ENCODE measurements at places on chromosomes 1 and 21.
A peak's percentile ranks its signal among the peaks of the same experiment; 100 is the strongest.

DNA sequence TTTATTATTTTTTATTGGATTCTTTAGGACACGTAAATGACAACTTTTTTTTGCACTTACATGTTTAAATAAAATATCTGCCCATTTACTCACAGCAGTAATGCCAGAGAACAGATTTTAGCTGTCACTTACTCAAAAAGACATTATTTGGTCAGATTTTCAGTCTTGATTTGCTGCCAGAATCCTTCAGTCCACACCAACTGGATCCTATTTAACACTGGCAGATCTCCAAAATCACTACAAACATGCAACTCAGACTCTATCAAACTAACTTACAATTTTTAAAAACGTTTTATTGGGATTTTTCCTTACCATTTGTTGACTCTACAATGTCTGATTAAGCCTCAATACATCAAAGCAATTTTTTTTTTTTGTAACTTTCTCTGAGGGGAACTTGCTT lies 11.1 kb downstream of the ATP6V1G3 start:
- DNase-seq, result no peak

DNA sequence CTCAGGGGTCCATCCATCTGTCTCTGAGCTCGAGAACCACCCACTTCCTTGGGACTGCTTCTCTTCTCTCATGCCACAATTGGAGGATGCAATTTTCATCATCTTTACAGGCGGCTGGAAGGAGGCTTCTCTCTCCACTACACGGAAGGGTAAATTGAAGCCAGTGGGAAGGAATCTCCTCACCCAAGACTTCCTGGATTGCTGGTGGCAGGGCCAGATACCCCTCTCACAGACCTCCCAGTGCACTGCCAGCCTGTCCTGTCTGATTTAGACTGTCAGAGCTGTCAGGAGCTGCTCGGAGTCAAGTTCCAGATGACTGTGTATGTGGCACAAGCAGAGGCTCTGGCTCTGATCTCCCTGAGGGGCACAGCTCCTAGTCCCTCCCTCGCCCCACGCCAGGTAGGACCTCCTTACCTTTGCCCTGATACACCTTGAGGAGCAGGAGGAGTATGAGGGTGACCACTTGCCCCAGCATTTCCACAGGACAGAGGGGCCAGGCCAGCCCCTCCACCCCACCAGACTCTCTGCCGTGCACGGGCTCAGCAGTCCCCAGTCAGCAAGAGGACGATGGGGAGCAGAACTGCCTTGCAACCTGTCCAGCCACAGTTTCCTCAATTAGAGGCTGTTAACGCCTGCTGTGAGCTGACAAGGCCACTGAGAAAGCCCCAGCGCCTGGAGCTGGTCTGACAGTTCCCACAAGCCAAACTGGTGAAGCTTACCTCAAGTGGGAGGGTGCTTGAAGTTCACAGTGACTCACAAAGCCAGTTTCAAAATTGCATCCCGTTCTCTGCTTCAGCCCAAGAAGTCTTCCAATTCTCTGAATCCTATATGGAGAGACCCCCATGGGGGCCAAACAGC lies at the start of gene CD244:
Gene CD244, minus strand, starts transcription at position 685 of the 858 bp plus-strand sequence. Its CDS starts 210 bp downstream, at position 475.
- no peak for DNase-seq

GRCh38 chr1:179814546-179814838 lies 63.1 kb downstream of the TOR1AIP2 start:
- DNase-seq, result no peak

DNA sequence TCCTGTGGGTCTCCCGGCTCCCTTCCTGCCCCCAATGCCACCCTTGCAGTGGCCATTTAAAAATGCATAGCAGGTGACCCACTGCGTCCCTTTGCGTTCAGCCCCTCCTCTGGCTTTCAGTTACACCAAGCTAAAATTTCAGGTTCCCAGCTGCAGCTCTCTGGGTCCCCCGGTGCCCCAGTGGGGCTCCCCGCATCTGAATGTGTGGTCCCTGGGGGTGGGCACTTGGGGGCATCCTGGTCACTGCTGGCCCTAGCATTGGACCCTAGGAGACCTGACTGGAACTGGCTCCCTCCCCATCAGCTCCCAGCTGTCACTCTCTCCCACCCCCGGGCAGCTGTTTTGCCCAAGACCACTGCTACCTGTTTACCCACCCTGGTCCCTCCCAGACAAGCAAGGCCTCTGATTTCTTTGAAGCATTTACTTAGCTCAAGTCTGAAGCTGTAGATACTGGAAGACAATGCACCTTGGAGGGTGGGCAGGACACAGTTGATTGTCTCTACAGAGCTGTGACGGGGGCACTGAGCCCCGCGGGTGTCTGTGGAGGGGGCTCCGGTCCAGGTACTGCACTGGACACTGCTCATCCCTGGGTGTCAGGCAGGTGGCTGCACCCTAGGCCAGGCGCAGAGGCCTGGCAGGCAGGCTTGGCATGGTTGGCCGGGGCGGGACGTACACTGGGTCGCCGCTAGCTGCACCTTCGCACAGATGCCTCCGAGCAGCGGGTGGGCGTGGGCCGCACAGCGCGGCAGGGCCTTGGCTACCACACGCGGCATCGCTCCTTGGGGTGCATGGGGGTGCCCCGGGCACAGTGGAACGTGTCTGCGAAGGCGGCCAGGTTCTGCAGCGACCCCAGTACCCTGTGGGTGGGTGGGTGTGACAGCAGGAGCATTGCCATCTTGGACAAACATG lies 3.9 kb downstream of the PRXL2B start:
- DNase-seq, result no peak

DNA sequence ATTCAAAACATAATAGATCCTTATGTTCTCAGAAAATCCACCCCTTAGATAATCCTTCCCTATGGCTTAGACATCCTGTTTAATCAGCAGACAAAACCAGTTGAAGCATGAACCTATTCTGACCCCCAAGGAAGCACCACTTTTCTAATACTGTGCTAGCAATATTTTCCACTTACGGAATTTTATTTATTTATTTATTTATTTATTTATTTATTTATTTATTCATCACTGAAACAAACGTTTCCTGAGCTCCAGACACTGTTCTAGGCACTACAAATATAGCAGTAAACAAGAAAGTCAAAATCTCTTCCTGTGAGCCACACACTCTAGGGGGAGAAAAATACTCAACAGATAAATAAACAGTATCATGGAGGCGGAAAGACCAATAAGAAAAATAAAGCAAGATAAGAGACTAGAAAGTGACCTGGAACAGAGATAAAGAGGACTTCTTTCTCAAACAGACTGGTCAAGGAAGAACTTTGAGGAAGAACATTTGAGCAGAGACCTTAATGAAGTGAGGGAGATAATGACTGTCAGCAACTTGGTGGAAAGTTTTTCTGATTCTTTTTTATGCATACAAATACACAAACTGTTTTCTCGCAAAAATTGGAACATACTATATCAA lies 145.5 kb upstream of the POGK start:
- DNase-seq, result no peak

DNA sequence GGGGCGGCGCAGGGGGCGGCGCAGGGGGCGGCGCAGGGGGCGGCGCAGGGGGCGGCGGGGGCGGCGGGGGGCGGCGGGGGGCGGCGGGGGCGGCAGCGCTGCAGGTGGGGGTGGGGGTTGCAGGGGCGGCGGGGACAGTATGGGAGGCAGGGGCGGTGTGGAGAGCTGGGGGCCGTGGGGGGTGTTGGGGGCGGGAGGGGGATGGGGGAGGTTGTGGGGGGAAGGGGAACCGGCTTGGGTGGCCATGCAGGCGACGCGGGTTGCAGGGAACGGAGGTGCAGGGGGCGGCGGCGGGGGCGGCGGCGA lies 13.0 kb upstream of the SLC19A1 start:
- no peak for DNase-seq

DNA sequence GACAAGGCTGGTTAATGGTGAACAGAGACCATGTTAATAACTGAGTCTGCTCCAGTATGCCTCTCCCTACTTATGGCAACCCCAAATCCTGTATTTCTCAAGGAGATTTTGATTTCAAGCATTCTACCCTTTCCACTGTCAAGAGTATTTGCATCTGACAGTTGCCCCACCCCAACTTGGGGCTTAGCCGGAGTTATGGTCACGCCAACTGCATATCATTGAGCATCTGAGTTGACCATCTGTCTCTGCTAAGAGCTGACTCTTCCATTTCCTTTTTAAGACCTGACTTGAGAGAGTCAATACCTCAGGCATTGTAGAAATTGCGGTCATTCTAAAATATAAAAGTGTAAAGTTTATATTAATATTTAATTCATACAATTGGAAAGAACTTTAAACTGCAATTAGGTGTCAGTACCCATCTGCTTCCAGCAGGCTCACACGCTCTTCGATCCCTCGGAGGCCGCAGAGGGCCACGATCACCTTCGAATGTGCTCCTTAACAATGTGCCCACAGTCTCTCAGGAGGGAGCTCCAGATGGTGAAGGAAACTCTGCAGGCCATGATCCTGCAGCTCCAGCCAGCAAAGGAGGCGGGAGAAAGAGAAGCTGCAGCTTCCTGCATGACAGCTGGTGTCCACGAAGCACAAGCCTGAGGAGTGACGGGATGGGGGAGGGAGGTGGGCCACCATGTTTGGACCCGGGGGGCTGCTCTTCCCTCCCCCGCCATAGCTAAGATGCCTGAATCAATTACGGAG lies 409.8 kb downstream of the DISC1 start:
- DNase-seq, result no peak

DNA sequence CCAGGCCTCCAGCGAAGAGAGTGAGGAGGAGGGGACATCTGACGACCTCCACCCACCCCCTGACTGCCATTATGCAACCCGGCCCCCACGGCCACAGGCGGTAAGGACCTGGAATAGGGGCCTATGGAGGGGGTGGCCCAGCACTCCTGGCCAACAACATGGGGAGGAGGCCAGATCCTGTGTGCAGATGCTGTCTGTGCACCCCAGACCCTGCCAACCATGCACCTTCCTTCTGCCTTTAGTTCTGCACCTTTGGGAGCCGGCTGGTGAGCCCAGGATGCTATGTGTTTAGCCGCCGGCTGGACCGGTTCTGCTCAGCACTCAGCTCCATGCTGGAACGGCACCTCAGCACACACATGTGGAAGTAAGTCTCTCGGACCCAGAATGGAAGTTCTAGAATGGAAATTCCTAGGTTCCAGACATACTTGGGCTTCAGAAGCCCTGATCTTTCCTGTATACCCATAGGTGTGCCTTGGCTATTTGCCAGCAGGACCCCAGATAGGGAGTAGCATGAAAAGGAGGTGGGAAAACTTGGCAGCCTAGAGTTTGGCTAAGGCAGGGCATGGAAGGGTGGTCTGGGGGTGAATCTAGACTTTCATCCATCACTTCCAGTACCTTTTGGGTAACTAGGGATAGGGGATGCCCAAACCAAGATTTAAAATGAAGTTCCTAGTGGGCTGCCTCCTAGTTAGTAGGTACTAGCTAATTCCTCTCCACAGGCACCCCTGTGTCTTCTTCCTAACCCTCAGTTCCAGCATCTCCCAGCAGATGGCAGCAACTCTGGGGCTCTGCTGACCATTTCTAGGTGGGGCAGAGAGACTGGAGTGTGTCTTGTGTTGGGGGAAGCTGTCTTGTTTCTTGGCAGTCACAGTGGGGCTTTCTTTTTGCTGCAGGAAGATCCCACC lies 3.6 kb upstream of the CYB561D1 start:
- peak; percentile 44 for DNase-seq

GRCh38 chr1:211036381-211037060 lies 97.4 kb downstream of the KCNH1 start:
- no peak for DNase-seq

DNA sequence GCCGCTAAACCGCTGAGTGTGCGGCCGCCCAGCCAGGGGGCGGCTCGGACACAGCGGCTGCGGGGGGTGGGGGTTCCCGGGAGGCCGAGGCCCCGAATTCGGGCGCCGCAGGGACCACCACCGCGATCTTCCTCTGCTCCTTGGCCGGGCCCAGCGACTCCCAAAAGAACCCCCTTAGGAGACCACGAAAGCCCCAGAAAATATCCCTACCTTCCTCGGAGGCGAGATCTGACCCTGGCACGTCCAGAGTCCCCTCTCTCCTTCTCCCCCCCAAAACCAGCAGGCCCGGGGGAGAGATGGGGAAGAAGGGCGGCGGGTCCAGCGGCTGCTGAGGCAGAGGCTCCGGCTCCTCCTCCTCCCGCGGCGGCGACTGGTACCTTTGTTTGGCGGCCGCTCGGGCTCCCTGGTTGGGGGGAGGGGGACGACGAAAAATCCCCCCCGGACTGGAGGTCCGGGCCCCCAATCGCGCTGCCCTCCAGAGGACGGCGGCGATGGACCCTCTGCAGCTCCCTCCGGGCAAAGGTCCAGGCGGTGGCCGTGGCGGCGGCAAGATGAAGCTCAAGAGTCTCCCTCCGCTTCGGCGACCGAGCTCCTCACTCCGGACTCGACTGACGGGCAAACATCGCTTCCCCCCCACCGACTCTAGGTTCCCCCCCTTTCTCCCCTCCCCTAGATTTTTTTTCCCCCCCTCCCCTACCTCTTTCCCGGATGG lies at the start of gene ARID4B:
Gene ARID4B, minus strand, starts transcription at position 621 of the 712 bp plus-strand sequence. CDS start 1,260 bp downstream, outside the sequence.
- no peak for DNase-seq

DNA sequence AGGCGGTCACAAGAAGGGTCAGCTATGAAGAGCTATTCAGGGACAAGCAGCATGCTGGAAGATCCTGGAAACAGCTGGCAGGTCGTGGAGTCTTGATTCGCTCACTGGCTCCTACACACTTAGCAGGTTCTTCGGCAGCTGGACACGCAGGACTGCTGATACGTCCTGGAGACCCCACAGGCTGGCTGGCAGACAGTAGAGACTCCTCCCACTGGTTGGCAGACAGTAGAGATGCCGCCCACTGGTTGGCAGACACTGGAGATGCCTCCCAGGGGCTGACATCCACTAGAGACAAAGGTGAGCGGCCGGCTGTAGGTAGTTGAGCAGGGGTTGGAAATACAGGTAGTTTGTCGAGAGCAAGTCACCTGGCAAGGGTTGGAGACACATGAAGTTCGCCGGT lies 466 bp downstream of the KRTAP11-1 start:
- no peak for DNase-seq

GRCh38 chr1:51189421-51190073 lies 46.5 kb upstream of the RNF11 start:
- DNase-seq, result peak; percentile 43

DNA sequence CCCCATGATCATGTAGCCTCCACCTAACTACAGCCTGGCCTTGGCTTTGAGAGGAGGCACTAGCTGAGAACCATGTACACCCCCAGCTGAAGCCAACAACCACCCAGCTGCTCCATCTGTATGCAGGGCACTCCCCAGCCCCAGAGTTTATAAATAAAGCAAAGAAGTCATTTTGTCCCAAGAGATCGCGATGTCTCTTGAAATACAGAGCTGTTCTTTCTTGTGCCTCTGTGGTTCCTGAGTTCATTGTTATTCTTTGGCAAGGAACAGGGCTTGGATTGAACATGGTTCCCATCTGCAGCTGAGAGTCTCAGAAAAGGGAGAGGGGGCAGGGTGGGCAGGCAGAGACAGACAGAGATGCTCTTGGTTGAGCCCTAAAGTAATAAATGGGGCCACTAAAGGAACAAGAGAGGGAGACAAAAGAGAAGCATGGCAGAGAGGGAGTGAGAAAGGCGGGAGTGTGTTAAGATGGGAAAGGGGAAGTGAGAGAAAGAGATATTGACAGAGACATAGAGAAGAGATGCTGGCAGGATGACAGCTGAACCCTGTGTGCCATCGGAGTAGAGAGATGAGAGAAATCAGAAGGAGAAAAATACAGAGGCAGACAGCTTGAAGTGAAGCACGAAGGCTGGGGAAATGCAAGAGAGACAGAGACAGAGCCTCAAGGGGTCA lies 63.3 kb downstream of the TNR start:
- DNase-seq, result no peak

Data from T-helper 1 cell (primary cell).